ENCODE measurements at places on chromosomes 4 and X.

DNA sequence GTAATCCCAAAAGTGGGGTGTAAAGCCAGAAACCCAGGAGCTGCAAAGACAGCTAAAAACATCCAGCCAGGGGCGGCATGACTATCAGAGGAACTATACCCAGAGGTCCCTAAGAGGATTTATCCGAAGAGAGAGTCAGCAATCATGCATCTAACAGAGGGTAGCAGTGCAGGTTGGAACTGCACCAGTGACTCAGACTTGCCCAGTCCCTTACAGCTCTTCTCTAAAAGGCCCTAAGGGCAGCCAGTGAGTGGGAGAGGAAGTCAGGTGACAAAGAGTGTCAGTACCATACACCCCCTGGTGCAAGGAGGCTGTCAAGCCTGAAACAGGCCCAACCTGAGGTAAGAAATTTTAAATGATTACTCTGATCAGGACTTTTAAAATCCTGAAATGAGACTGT, 88.1 kb downstream of the CAMK2D start:
- peak; percentile 44 for DNase-seq

- DNase-seq, result no peak
These were observed 72.9 kb downstream of the COMMD8 start for GRCh38 chr4:47390428-47391125.

- peak; percentile 2 for DNase-seq
These were observed 134.9 kb upstream of the LEF1 start for GRCh38 chr4:108303488-108304177.

DNA sequence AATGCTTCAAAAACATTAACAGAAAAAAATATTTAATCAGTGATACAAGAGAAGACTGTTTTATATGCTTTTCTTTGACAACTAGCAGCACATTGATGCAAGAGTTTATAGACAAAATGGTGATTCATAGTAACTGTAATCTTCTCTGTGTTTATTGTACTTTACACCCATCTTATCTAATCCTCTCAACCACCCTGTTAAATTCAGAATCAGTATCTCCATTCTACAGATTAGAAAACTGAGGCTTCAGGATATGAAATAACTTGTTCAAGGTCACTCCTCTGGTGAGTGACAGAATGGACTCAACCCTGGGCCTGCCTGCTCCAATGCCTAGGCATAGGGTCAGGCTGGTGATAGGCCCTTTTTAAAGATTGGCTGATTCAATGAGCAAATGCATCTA, 26.1 kb upstream of the TMEM184C start:
- no peak for DNase-seq

DNA sequence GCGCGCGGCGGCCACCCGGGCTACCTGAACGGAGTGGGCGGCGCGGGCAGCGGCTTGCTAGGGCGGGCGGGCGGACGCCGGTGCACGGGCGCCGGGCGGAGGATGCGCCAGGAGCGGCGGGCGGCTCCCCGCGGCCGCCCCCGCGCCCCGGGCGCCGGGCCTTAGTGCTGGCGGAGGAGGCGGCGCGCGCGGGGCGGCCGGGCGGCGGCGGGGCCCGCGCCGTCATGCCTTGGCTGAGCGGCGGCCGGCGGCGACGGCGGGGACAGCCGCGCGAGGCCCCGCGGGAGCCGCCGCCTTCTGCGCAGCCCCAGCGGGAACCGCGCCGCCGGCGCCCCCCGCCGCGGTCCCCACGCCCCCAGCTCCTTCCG, 48.2 kb downstream of the CLDN34 start:
- no peak for DNase-seq

Data from fibroblast of mammary gland (primary cell).